Hematopoietic multipotent progenitor cell treated with erythropoietin and hydrocortisone succinate and interleukin-3 and kit ligand, for 15 days (in vitro differentiated cells): ENCODE measurements at places on chromosomes 2 and 18.

GRCh38 chr2:65388051-65388531 is 44.3 kb downstream of the SPRED2 start:
- peak; percentile 79 for DNase-seq

GRCh38 chr2:200591308-200591707 is 5.5 kb downstream of the AOX1 start:
- no peak for DNase-seq

- DNase-seq = no peak
These were observed 9.4 kb upstream of the IL1RL1 start for GRCh38 chr2:102301867-102302362.

DNA sequence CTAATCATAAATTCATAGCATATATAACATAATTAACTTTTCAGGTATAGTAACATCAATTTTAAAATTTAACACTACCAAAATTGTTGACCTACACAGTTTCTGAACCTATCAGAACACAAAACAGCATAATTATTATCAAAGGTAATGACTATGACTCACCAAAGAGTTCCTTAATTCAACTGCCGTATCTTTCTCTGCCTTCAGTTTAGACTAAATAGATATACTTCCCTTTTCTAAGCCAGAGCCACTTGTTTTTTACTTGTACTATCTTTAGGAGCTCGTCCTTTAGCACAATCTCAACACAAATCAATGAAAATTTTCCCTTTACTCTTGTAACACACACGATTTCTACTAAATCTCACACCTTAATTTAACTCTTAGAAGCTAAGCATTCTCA is 54.4 kb downstream of the CCDC88A start:
- no peak for DNase-seq

DNA sequence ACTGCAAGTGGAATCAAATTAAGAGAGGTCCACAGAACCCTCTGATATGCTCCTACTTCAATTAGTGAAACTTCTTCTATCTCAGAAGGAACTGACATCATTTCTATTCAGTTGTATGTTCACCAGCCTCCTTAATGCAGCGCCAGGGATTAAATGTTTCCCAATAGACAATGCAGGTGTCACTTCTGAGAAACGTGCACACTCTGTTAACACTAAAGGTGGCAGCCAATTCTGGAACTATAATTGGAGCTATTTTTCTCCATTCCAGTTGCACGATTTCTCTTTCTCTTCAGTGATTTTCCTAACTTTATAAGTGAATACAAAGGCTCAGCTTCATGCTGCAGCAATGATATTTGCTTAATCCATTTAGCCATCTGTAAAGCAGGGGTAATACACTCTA is 821.9 kb downstream of the TDRD15 start:
- DNase-seq = no peak

DNA sequence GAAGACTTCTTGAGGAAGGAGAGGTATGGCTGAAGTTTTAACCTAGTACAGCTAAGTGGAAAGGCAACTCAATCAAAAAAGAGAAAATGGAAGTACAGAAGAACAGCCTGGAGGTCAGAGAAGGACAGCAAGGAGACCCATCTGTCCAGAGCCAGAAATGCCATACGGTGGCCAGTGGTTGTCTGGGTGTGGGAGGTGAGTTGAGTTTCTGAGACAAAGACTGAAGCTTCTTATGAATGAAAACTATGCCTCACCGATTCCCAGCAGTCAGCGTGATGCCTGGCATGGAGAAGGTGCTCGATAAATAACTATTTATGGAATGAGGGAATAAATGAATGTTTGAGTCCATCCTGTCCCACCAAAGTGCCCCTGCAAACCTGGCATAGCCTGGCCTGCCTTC is 98.8 kb downstream of the MRO start:
- DNase-seq = no peak

DNA sequence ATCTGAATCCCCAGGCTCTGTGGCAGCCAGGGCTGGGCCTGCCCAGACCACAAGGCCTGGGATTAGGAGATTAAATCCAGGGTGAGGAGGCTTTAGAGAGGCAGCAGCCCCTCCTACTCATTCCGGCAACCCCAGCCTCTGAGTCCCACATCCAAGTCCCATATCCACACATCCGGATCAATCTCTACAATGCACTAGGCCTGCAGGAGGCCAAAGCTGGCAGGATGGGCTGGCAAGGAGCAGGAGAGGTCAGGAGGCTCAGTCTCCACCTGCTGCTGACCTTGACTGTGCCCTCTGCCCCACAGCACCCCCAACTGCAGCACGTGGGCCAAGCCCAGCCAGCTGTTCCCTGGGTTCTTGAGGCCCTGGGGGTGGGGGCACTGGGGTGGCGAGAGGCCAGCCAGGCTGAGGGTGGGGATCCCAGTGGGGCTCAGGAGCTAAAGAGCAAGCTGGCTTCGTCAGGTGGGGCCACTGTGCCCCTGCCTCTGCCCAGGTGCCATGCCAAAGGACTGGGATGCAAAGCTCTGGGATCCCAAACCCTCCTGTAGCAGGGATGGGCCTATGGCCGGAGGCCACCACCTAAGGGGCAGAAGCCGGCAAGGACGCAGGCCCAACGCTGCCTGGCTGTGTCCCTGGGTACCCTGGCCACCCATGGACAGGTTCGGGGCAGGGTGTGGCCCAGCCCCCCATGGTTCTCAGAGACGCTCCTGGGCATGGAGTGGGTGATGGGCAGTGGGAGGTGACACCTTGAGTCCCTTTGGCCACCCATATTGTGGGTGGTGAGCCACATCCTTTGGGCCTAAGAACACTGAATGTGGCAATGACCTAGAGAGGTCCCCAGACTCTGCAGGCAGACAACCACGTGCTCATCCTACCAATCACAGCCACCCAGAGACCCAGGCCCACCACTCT is 3.2 kb downstream of the KIF1A start:
- no peak for DNase-seq
